ENCODE measurements at places on chromosomes 3 and 15.

- DNase-seq: no peak
Measured at GRCh38 chr3:14266361-14266760, 87.7 kb downstream of the LSM3 start.

- DNase-seq: no peak
Measured at GRCh38 chr15:30065025-30065801, 17.5 kb upstream of the GOLGA8J start.

- no peak for DNase-seq
Measured at GRCh38 chr3:111989061-111989678, 9.6 kb upstream of the TAGLN3 start.

DNA sequence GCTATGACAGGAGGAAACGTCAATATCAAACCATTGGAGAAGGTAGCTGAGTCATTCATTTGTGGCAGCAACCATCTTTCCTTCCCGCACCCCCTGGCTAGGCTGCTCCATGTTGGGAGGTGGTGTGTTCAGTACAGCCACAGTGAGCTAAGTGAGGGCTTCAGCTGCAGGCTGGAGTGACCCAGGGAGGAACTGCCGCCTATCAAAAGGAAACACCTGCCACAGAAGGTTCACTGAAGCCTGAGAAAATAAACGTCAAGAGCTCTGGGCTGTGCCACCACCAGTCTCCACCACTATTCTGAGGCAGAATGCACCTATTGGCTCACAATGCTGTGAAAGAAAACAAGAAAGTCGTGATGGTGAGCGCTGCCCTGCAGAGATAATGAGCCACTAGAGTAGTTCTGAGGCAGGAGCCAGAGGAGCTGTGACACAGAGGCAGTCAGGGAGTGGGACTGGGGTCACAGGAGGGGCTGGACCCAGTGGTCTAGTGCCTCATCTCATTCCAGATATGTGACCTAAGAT is 34.8 kb upstream of the CD47 start:
- DNase-seq: peak; percentile 74

GRCh38 chr3:161104561-161105551 is at the start of gene B3GALNT1:
B3GALNT1 (minus strand) TSS chr3:161105349; CDS start chr3:161086754, 18,595 bp downstream.
- DNase-seq: peak; percentile 45

- peak; percentile 59 for DNase-seq
Measured at GRCh38 chr15:60583946-60584345, 105.0 kb upstream of the ICE2 start.

DNA sequence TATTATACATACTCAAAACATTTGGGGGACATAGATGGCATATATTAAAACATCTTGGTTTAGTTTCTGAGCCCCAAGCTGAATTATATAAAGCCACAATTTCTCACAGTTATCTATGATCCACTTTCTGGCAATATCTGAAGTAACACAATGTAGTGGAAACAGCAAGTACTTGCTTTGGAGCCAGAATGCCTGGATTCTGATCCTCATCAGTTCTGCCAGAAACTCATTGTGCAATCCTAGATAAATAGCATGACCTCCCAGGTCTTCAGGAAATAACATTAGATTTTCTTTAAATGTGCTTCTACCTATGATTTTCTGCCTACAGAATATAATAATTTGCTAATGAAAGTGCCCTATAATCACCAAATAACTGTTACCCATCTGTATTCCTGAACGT is 544.9 kb downstream of the NAALADL2 start:
- DNase-seq: no peak

- no peak for DNase-seq
Measured at GRCh38 chr15:89051875-89052274, 36.4 kb upstream of the ABHD2 start.

GRCh38 chr3:119898478-119899191 is 116.7 kb downstream of the NR1I2 start:
- DNase-seq: no peak

GRCh38 chr3:15215996-15216395 is 9.9 kb downstream of the CAPN7 start:
- no peak for DNase-seq

- DNase-seq: no peak
Measured at GRCh38 chr3:24507776-24508422, 13.2 kb upstream of the THRB start.

- no peak for DNase-seq
Measured at GRCh38 chr3:170307671-170308405, 49.7 kb upstream of the SKIL start.

DNA sequence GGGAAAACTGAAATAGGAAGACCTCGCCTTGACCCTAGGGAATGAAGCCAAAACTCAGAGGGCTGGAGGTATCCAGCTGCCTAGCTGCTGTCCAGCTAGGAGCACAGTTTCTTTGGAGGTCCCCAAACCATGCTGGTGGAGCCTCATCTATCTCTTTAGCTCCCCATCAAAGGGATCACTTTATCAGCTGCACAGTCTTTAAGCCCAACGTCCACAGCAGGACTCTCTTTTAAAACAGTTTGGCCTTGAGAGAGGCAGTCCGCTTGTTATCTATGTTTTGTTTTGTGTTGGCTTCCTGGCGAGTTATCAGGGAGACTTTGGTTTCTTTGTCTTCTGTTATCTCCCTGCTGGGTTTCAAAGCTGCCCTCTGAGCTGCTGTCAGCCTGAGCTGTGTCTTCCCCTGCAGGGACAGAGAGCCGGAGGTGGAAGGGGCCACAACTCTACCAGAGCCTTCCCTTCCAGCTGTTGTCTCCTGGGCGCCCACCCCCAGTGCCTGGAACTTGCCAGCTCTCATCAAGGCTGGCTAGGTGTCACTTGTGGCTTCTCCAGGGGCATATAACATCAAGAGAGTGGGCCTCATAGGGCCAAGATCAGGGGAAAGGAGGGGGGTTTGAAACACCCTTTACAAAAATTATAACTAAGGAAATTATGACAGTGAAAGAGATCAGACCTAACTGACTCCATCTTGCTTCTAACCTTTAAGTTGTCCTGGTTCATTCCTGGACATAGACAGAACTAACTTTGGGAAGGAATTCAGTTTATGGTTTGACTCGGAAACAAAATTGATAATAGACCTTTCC is 61.4 kb upstream of the C15orf39 start:
- no peak for DNase-seq

DNA sequence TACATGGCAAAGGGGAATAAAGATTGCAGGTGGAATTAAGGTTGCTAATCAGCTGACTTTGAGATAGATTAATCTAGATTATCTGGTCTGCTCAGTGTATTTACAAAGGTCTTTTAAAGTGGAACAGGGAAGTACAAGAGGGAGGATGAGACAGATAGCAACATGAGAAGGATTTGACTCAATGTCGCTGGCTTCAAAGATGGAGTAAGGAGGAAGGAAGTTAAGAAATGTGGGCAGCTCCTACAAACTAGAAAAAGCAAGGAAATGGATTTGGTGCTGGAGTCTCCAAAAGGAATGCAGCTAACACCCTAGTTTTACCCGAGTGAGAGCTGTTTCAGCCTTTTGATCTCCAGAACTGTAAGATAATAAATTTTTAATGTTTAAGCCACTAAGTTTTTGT is 180.7 kb upstream of the TTC14 start:
- no peak for DNase-seq

DNA sequence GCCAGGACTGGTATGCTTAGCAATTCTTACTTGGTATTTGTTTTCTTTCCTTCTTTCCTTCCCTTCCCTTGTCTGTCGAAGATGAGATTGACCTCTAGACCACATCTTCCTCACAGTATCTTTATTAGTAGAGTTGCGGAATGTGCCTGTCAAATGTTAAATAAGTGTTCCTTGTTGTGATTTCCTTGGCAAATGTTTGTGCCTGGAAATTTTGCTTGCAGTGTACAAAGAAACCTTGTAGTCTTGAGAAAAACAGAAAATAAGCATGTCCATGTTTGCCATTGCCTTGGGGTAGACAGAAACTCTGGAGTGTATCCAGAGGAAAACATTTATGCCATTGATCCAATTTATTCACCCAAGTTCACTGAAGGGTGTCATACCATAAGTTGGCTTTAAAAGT is 79.5 kb upstream of the ZNF385D start:
- no peak for DNase-seq

GRCh38 chr3:151345859-151346258 is 16.5 kb upstream of the P2RY13 start:
- no peak for DNase-seq

DNA sequence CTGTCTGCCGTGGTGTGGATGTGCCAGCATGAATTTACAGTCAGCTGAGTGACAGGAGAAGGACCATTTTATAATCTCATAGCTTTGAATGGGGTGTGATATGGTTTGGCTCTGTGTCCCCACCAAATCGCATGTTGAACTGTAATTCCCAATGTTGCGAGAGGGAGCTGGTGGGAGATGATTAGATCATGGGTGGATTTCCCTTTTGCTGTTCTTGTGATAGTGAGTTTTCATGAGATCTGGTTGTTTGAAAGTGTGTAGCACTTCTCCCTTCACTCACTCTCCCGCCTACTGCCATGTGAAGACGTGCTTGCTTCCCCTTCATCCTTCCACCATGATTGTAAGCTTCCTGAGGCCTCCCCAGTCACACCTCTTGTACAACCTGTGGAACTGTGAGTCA is 111.9 kb upstream of the CHD2 start:
- no peak for DNase-seq

DNA sequence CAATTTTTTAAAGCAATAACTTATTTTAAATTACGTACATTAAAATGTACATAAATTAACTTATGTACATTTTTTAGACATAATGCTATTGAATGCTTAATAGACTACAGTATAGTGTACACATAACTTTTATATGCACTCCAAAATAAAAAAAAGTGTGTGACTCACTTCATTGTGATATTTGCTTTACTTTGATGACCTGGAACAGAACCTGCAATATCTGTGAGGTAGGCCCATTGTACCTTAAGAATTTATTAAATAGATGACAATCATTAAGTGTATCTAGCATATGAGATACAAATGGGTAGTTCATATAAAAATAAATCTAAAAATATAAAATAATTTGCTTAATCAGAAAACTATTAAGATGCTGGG is 276.7 kb downstream of the NFKBIZ start:
- no peak for DNase-seq

DNA sequence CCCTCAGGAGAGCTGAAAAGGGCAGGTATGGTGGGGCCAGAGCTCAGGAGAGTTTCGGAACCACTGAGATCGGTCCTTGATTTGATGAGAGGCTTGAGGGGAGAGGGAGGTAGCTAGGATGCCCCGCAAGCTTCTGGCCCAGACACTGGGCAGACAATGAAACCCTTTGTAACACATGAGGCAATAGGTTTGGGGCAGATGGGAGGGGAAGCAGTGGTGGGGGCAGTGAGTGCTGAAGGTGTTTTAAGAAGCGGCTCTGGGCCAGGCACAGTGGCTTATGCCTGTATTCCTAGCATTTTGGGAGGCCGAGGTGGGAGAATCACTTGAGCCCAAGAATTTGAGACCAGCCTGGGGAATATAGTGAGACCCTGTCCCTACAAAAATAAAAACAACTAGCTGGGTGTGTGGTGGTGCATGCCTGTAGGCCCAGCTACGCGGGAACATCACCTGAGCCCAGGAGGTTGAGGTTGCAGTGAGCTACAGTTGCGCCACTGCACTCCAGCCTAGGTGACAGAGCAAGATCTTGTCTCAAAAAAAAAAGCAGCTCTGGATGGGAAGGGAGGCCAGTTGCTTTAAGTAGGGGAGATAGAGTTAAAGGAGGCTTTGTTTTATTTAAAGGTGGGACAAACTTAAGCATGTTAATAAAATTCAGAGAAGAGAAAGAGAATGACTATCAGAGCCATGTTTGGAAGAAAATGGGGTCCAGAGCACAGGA is 9.6 kb upstream of the SNX22 start:
- no peak for DNase-seq

GRCh38 chr3:107206141-107206540 is 171.1 kb upstream of the CCDC54 start:
- DNase-seq: peak; percentile 8

DNA sequence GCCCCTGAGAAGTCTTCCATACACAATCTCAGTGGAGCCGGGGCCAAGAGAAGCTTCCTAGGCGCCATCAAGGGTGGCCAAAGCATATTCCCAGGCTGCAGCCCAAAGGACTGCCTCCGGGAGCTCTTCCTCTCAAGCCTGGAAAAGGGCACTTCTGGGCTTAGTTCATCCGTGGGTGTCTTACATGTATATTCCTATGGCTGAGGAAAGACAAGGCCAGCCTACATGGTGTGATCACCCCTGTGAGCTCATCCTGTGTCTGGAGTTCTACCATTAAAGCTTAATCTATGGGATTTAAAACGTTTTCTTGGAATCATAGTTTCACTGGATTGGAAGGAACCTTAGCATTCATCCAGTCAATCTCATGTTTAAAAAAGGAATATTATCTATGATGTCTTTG is 21.9 kb upstream of the TIMP4 start:
- no peak for DNase-seq

DNA sequence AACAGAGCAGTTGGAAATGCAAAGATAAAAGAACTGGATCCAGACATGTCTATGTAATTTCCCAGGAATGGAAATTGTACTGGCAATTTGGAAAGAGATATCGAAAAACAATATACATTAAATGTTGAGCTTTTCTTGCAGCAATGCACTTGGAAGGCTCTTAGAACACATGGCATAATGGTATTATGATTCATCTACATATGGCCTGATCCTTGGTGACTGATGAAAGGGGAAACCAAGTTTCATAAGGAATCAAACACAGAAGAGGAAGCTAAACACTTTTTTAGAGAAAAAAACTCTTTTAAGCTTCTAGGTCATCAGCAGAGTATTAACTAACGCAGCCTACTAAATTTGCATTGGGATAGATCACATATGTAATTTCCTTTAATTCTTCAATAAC is 12.4 kb upstream of the GREM1 start:
- no peak for DNase-seq

DNA sequence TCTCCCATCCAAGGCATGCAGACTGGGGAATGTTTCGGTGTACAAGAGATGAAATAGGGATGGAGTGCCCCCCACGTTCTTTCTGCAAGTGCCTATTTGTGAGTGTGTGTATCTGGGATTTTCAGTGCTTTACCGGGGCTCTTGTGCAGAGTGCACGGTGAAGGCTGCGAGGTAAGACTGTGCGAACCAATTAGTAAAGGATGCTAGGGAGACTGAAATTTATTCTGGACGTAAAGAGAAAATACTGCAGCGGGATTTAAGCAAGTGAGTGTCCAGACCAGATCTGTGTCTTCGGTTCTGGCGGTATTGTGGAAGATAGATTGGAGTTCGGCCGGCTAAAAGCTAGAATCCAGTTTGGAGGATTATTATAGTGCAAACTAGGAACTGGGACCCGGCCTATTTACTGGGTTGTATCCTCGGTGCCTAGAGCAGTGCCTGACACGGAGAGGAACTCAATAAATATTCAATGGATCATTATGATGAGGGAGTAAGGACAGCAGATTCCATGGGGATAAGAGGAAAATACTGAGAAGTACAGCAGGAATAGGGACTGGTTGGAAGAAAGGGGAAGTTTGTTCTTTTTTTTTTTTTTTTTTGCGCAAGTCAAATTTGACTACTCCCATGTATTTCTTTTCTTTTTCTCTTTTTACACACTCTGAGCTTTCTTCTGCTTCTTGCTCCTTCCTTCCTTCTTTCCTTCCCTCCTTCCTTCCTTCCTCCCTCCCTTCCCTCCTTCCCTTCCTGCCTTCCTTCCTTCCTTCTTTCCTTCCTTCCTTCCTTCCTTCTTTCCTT is 580 bp upstream of the MAGEF1 start:
- DNase-seq: no peak

GRCh38 chr3:125367403-125368230 is 7.5 kb downstream of the ZNF148 start:
- no peak for DNase-seq

GRCh38 chr3:189690672-189691071 is 59.5 kb downstream of the TP63 start:
- DNase-seq: no peak

- no peak for DNase-seq
Measured at GRCh38 chr15:51803965-51804364, 25.5 kb upstream of the TMOD3 start.
